ENCODE measurements at places on chromosomes 12 and 14. TPM values are rescaled to one million over a fixed set of nuclear protein-coding genes. Genes with fewer than 3 reads are reported as not detected.

SERPINA6 gene
- not detected for polyA plus RNA-seq

GSG1 gene
- polyA plus RNA-seq, result 11.6 TPM

NPFF gene
- 0.66 TPM for polyA plus RNA-seq

PITPNM2 gene
- 5.2 TPM for polyA plus RNA-seq

DNA sequence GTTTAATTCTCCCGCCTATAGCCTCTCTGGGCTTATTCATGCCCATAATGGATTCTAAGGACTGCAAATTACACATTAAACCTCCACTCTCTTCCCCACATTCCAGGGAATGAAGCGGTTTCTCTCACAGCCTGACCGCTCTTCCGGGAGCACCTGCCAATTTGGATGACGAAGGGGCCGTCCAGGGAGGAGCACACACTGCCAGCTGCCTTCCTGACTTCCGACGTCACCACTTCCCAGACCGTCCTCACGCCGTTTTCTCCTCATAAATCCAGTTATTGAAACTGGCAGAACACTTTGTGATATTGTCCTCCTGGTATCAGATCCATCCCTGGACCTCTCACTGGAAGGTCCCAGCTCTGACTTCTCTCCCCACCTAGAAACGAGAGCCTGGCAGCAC is 87.6 kb downstream of the GCH1 start:
- peak; percentile 21 for DNase-seq

- DNase-seq, result no peak
Observed at GRCh38 chr12:110253176-110253575, 27.9 kb upstream of the ATP2A2 start.

- DNase-seq, result no peak
Observed at GRCh38 chr12:110245369-110245772, 35.7 kb upstream of the ATP2A2 start.

- DNase-seq, result no peak
Observed at GRCh38 chr14:34867199-34867598, 8.0 kb downstream of the BAZ1A start.

DNA sequence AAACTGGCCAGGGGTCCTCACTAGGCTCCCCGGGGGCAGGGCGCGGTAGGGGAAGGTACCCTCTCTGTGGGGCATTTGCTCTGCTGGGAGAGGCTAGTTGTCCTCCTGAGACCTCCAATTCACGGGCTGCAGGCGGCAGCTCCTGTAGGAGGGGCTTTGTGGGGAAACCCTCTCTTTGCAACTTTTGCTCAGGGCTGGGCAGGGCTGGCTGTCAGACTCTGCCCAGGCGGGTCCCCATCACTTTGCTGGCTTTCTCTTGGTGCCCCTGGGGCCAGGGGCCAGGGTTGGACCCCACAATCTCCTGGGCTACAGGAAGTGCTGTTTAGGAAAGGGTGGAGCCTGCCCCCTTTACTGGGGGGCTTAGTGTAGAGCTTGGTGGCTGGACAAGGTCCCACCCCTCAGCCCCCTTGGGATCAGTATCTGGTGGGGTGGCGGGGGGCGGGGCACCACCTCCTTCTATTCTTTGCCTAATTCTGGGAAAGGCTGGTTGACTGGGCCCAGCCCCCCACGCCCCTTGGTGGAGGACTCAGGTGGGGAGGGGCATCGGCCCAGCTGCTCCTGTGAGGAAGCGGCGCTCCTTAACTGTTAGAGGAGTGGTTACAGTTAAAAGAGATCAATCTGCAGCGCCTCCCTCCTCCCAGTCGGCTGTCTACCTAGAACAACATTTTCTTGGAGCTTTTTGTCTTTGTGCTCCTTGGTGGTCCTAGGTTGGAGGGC is 918.7 kb downstream of the AACS start:
- peak; percentile 18 for DNase-seq

GRCh38 chr12:100473716-100474150 is at the start of gene NR1H4:
TSS of gene NR1H4 (plus strand) at chr12:100473866. CDS start at chr12:100493324, 19,458 bp downstream.
- DNase-seq, result no peak

DNA sequence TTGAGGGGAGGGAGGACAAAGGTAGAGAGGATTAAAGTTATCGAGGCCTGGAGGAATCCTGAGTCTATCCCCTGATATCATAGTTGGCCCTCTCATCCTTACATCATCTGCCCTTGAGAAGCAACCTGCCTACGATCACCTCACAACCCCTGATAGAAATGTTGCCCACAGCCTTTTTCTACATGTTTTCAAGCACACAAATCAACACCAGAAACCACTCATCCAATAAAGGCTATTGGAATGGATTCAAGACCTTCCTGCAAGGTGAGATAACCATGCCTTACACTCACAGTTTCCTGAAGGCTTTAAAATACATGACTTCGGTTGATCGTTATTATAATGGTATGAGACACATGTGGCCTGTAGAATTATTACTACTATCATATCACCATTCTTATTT is 175.7 kb upstream of the EGLN3 start:
- DNase-seq, result no peak

GRCh38 chr14:100749967-100750597 is 23.4 kb downstream of the DLK1 start:
- DNase-seq, result no peak

DNA sequence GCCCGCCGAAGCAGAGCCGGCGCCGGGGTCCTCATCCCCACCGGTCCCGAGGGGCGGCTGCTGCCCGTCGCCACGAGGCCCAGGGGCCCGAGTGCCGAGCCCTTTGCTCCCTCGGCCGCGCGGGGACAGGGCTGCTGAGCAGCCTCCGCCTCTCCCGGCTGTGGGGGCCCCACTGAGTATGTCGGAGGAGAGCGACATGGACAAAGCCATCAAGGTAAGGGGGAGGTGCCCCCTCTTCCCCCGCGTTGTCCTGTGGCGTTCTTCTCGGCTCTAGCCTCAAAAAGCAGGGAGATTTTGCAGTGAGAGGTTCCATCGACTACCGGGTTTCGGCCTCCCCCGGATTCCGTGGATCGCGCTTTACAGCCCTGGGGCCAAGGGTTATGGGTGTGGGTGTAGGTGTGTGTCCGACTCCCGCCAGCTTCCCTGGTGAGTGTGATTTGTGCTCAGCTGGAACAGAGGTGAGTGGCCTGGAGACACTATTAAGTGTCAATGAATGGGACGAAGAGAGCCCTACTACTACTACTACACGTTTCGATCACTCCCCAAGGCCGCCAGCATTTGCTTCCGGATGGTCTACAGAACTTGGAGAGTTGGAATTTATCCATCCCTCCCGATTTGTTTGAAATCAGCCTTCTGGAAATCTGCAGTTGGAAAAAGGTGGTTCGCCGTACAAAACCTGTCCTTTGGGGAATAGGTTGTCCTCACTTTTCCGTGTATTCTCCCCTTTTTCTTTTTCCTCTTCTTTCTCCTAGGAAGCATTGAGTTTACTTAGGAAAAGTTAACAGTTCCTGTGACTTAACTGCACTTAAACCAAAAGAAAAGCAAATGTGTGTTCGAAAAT is 748 bp downstream of the MAPKAPK5 start:
- DNase-seq, result no peak

DNA sequence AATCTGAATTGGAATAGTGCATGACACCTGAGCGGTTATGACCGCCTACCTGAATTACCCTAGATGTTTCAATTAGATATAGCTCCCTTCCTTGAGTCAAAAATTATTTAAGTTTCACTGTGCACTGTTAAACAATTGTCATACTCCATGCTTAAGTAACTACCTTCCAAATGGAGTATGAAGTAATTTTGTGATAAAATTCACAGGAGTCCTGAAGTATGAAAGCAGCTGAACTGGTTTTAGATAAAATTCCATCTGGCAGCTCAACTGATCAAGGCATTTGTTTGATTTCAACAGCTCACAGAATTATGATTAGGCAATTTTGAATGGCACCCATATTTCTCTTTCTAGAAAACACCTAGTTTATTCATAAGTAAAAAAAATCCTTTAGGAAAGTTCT is 19.5 kb downstream of the PRICKLE1 start:
- no peak for DNase-seq

GRCh38 chr12:108629824-108630476 is 3.7 kb downstream of the SELPLG start:
- DNase-seq, result no peak

GRCh38 chr14:101442451-101442850 is 118.8 kb upstream of the DIO3 start:
- DNase-seq, result no peak

Data from muscle of arm (tissue), 14 donors.